ENCODE measurements at places on chromosomes 16 and 17. TPM values are rescaled to one million over a fixed set of nuclear protein-coding genes. Genes with fewer than 3 reads are reported as not detected.
A peak's percentile ranks its signal among the peaks of the same experiment; 100 is the strongest.

The VASN gene
- total RNA-seq = 217 TPM

The KRT12 gene
- not detected for total RNA-seq

The CASKIN1 gene
- total RNA-seq = not detected

The SEC14L5 gene
- total RNA-seq = 0.29 TPM

The GPR179 gene
- total RNA-seq = not detected

The CD68 gene
- total RNA-seq = 55.7 TPM

The MCRIP1 gene
- total RNA-seq = 163 TPM

The TP53 gene
- total RNA-seq = 71.3 TPM

GRCh38 chr16:54648575-54648974 is 282.1 kb upstream of the IRX5 start:
- H3K4me1 ChIP-seq = peaks cover 4% of the 10 kb centered on the region
- H3K27me3 ChIP-seq = no peaks in the 10 kb centered on the region
- DNase-seq = no peak
- no peak overlapping the region for H3K27ac ChIP-seq

DNA sequence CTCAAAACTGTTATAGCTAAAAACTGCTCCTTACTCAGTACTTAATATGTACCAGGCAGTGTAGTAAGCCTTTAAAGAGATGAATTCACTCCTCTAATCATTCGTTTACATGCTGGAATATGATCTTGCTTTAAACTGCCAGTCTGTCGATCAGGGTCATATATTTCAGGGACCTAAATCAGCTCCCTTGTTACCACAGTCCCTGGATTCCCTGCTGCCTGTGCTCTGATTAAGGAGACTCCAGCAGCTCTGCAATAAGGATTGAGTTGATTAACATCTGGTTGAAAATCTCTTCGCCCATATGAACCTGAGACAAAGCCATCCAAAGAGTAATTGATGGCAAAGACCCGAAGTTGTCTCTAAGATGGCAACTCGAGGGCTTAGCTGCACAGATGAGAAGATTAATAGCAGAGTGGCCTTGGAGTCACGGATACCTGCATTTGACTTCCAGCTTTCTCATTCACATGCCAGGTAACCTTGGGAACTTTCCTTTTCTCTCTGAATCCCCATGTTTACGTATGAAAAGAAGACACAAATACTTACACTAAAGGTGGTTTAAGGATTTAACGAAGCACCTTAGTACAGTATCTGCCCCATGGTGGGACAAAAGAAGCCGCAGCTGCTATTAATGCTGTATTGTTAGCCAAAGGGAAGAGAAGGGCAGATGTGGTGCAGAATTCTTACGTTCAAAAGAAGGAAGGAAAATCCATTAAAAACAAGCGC is 68.2 kb downstream of the VAT1L start:
- no peak overlapping the region for H3K27ac ChIP-seq
- no peaks in the 10 kb centered on the region for H3K36me3 ChIP-seq
- H3K27me3 ChIP-seq = no peaks in the 10 kb centered on the region
- no peak for DNase-seq

DNA sequence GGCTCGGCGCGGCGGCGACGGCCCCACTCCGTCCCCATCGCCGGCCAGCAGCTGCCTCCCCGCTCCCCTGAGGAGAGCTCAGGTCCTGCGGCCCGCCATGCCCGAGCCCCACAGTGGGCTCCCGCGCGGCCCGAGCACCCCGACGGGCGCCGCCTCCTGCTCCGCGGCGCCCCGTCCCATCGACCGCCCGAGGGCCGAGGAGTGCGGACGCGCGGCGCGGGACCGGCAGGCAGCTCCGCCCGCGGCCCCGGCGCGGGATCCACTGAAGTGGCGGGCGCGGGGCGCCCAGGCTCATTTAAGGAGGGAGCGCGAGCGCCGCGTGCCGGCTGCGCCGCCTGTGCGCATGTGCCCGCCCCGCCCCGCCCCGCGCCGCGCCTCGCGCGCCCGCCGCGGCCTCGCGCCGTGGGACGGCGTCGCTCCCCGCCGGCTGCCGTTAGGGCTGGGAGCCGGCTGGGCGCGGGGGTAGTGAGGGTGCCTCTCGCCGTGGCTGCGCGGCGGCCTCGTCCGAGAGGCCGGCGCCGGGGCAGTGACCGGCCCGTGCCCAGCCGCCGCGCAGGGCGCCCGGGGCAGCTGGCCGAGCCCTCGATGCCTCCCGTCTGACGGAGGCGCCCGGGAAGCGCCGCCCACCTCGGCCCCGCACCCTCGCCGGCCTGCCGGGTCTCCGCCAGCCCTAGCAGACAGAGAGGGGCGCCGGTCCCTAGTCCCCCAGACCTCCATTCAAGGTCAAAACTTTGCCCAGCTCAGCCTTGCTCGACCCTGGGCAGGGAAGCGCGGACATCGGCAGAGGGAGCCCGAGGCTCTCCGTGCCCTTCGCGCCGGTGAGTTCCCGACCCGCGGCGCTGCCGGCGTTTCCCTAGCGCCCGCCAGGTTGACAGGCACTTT is at the start of gene NETO2:
TSS of gene NETO2 (minus strand) at position 269 of the 882 bp plus-strand sequence. CDS start 333 bp downstream, outside the sequence.
- H3K27me3 ChIP-seq = no peaks in the 10 kb centered on the region
- peak within 1 kb of the TSS; percentile 74 for H3K4me3 ChIP-seq
- peak within 1 kb of the TSS; percentile 1 for H3K27ac ChIP-seq
- H3K36me3 ChIP-seq = no peaks in the 10 kb centered on the region
- peak; percentile 96 for DNase-seq

GRCh38 chr17:42067371-42068091 is 17.1 kb upstream of the C17orf113 start:
- H3K36me3 ChIP-seq = no peaks in the 10 kb centered on the region
- peaks cover 32% of the 10 kb centered on the region for H3K27me3 ChIP-seq
- no peaks in the 10 kb centered on the region for H3K4me1 ChIP-seq
- no peak overlapping the region for H3K4me3 ChIP-seq
- DNase-seq = peak; percentile 95

DNA sequence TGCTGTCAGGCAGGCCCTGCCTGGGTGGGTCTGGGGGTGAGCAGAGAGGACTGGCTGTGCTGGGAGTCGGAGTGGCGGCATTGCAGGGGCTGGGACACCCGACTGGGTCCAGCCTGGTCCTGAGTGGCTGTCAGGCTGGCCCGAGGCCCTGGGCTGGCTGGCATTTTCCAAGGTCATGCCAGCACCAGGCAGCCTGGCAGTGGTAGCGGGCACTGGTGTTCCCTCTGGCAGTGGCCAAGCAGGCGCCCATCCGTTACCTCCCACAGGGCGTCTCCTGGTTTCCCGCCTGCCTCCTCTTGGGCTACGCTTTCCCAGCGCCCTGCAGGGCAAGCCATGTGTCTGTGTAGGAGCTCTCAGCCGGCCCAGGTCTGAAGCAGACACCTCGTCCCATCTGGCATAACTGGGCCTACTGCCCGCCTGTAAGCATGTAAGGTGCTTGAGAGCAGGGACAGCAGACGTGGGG is 5.7 kb upstream of the PKMYT1 start:
- peaks cover 1% of the 10 kb centered on the region for H3K4me1 ChIP-seq
- DNase-seq = no peak
- no peak overlapping the region for H3K4me3 ChIP-seq
- H3K27ac ChIP-seq = no peak overlapping the region

DNA sequence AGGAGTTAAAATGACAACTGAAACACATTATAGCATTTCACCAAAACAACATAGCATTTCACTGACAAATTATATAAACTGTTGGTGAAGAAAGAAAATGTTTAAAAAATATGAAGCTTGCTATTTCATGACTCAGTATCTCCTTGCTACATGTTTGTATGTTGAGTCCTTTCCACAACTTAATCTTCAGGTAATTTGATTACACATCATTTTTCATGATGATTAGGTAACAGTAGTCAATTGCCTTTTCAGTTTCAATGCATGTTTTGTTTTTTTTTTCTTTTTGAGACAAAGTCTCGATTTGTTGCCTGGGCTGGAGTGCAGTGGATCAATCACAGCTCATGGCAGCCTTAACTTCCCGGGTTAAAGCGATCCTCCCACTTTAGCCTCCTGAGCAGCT is 177.8 kb upstream of the PMFBP1 start:
- H3K27me3 ChIP-seq = no peaks in the 10 kb centered on the region
- H3K4me1 ChIP-seq = no peaks in the 10 kb centered on the region
- no peak overlapping the region for H3K4me3 ChIP-seq
- DNase-seq = no peak
- H3K27ac ChIP-seq = no peak overlapping the region

- no peak overlapping the region for H3K27ac ChIP-seq
- H3K4me3 ChIP-seq = no peak overlapping the region
- no peaks in the 10 kb centered on the region for H3K27me3 ChIP-seq
Observed at GRCh38 chr17:14886200-14886739, 378.9 kb downstream of the PMP22 start.

GRCh38 chr17:11598274-11599221 is at the start of gene DNAH9:
Gene DNAH9, plus strand, starts transcription at chr17:11598470. Its CDS starts 29 bp downstream, at chr17:11598499.
- no peaks in the 10 kb centered on the region for H3K4me1 ChIP-seq
- H3K4me3 ChIP-seq = no peak within 1 kb of the TSS
- H3K27ac ChIP-seq = no peak within 1 kb of the TSS

GRCh38 chr17:71985111-71986039 is 135.4 kb upstream of the SOX9 start:
- no peaks in the 10 kb centered on the region for H3K27me3 ChIP-seq
- no peak for DNase-seq
- H3K27ac ChIP-seq = no peak overlapping the region
- peaks cover 12% of the 10 kb centered on the region for H3K4me1 ChIP-seq
- H3K36me3 ChIP-seq = no peaks in the 10 kb centered on the region
- H3K4me3 ChIP-seq = no peak overlapping the region

DNA sequence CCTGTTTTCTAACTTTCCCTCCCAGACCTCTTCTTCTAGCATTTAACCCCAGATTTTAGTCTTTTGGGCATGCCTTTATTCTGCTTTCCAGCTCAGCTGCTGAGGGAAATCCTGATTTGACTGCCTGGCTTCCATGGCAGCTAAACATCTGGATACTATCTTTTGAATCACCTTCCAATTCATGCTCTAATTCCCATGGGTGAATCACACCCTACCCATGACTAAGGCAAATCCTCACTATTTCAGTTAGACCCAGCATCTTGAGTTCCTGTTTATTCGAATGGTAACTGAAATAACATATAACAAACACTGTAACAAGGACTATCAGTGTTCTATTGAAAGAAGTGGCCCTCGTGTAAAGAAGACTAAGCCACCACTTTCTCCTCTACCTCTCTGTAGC is 29.8 kb downstream of the CA10 start:
- no peaks in the 10 kb centered on the region for H3K27me3 ChIP-seq
- DNase-seq = no peak
- no peak overlapping the region for H3K27ac ChIP-seq
- H3K36me3 ChIP-seq = no peaks in the 10 kb centered on the region

- peaks cover 33% of the 10 kb centered on the region for H3K4me1 ChIP-seq
- H3K36me3 ChIP-seq = no peaks in the 10 kb centered on the region
- H3K27ac ChIP-seq = peak overlapping the region; percentile 67
- no peaks in the 10 kb centered on the region for H3K27me3 ChIP-seq
Observed at GRCh38 chr16:66661210-66661560, 35.4 kb downstream of the CMTM4 start.

GRCh38 chr16:4419402-4419959 is 3.1 kb upstream of the CORO7 start:
- H3K27me3 ChIP-seq = no peaks in the 10 kb centered on the region
- H3K4me3 ChIP-seq = no peak overlapping the region
- DNase-seq = no peak
- H3K4me1 ChIP-seq = peaks cover 12% of the 10 kb centered on the region
- no peak overlapping the region for H3K27ac ChIP-seq
- H3K36me3 ChIP-seq = no peaks in the 10 kb centered on the region

DNA sequence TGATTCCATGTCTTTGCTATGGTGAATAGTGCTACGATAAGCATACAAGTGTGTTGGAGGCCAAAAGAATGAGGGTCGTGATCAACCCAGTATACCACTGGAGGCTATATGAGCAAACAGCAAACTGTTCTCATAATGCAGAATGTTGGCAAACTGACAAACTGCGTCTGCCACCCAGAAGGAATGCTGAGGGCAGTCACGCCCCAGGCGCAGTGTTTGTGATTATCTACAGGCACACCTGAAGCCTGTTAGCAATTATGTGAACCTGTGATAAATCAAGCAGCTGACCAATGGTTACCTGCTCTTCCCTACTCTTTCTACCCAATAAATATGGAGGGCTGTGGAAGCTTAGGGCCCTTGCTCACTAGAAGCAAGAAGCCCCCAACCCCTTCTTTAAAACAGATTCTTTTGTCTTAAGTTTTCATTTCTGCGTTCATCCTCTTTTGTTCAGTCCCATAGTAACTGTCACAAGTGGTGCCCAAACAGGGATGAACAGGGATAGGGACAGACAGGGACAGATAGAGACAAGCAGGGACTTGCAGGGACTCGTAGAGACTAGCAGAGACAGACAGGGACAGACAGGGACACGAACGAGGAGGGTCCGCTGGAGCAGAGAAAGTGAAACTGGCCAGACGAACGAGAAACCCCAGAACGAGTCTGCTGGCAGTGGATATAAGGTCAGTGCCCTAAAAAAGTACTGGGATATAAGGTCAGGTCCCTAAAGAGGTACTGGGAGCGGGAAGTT is 25.1 kb downstream of the CD300LG start:
- H3K4me3 ChIP-seq = peak overlapping the region; percentile 64
- no peaks in the 10 kb centered on the region for H3K36me3 ChIP-seq
- H3K27ac ChIP-seq = no peak overlapping the region
- peaks cover 33% of the 10 kb centered on the region for H3K27me3 ChIP-seq
- H3K4me1 ChIP-seq = no peaks in the 10 kb centered on the region

GRCh38 chr16:64693946-64694345 is 427.9 kb downstream of the CDH11 start:
- H3K36me3 ChIP-seq = no peaks in the 10 kb centered on the region
- H3K4me1 ChIP-seq = no peaks in the 10 kb centered on the region
- no peak for DNase-seq
- no peaks in the 10 kb centered on the region for H3K27me3 ChIP-seq
- H3K4me3 ChIP-seq = no peak overlapping the region

DNA sequence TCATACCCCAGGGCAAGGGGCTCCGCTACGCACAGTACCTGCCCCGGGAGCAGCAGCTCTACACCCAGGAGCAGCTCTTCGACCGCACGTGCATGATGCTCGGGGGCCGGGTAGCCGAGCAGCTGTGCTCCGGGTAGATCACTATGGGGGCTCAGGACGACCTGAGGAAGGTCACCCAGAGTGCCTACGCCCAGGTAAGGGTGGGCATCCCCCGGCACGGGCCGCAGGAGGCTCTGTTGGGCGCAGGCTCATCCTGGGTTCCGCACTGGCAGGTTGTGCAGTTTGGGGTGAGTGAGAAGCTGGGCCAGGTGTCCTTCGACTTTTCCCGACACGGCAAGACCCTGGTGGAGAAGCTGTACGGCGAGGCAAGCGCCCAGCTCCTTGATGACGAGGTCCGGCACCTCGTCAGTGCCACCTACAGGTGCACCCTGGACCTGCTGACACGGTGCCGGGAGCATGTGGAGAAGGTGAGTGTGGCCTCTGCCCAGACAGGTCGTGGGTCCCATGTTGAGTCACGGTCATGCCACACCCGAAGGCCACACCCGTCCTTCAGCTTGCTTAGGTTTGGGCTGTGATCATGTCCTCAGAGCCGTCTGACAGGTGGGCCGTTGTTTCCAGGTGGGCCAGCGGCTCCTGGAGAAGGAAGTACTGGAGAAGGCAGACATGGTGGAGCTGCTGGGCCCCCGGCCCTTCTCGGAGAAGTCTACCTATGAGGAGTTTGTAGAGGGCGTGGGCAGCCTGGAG is 19.3 kb downstream of the DBNDD1 start:
- DNase-seq = peak; percentile 73
- H3K27me3 ChIP-seq = no peaks in the 10 kb centered on the region
- H3K36me3 ChIP-seq = no peaks in the 10 kb centered on the region
- H3K27ac ChIP-seq = no peak overlapping the region
- no peaks in the 10 kb centered on the region for H3K4me1 ChIP-seq
